ENCODE measurements at places on chromosomes 3 and 15.
A peak's percentile ranks its signal among the peaks of the same experiment; 100 is the strongest.

GRCh38 chr3:143337387-143337786 lies 217.8 kb downstream of the CHST2 start:
- DNase-seq = no peak

DNA sequence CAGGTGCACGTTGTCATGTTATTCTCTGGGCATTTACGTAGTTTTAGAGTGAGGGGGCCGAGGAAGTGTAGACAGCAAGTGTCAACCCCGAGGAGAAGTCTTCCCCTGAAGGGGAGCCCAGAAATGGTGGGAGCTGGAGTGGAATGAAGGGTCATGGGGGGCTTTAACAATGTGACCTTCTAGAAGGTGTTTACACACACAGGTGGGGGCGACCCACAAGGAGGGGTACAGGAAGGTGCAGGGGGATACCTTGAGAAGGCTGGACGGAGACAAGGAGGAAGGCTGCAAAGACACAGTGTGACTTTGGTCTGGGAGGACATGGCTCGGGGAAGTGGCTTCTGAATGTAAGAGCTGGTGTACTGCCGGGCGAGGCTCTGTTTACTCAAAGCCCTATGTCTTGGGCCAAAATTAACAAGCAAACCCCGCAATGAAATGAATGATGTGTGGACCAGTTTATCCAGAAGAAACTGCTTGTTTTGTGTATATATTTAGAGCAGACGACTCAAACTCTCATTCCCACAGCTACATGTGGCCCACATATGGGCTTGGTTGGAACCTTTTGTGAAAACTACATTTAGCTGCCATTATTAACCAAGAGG lies 18.7 kb downstream of the TRPM1 start:
- DNase-seq = no peak

DNA sequence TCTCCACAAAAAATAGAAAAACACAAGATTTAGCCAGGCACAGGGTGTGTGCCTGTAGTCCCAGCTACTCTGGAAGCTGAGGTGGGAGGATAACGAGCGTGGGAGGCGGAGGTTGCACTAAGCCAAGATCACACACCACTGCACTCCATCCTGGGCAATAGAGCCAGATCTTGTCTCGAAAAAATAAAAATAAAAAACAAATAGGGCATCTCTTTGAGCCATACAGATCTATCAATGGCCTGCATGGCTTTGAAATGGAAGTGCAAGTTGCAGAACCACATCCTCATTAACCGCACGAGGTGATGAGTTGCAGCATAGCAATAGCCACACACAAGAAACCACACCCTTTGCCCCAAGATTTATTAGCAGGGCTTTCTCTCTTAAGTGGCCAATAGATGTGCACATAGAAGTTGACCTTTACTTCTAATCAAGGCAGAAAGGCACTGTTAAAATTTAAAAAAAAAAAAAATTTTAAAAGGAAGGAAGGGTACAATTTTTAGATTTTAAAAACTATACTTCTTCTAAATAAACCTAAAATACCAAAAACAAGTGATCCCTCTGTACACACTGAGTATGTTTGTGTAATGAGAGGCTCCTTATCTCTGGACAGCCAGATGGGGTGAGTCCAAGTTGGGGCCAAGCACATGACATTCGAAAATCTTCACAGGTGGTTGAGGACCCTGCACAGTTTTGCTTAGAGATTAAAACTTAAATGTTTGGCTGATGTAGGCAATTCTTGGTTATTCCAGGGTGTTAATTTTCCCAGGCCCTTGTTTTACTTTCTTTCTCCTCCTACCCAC lies 53.4 kb downstream of the FILIP1L start:
- DNase-seq = no peak

GRCh38 chr3:24494618-24495325 lies at the start of gene THRB:
TSS of gene THRB (minus strand) at chr3:24494850.
- DNase-seq = peak; percentile 27

- no peak for DNase-seq
Measured at GRCh38 chr15:79399606-79400005, 32.5 kb upstream of the MINAR1 start.
